ENCODE measurements at places on chromosomes 2 and 18. TPM values are rescaled to one million over a fixed set of nuclear protein-coding genes. Genes with fewer than 3 reads are reported as not detected.

The OSR1 gene
- 5.3 TPM for total RNA-seq

DNA sequence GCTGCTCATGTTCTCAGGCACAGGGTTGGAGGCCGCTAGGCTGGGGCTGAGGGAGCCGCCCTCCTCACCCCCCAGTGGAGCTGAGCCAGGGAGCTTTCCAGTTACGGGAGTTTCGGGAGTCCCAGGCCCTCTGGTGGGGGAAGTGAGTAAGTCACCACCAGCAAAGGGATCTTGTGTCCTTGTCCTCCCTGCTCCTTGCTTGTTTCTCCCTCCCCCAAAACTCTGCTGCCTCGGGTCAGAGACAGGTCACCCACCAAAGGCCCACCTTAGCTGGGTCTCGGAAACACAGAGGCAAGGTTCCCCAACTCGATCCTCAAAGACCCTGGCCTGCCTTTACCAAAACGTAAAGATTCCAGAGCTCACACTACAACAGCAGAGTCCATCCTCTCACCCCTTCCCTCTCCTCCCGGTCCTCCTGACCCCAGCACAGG, 60.5 kb upstream of the POMC start:
- DNase-seq: peak; percentile 85

DNA sequence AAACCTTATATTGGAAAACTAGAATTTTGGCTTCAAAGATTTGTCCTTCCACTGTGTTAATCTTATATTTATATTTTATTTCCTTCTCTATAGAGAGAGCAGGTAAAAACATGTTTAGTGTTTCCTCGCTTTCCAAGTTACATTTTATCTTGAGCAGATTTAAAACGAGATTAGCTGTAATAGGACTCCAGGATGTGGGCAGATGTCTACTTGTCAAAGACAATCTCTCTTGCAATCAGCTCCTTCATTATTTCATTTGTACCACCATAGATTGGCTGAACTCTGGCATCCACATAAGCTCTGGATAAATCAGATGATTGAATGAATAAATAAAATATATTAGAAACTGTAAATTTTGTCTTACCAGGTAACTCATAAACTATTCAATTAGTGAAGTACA, 17.5 kb upstream of the KANSL1L start:
- no peak for DNase-seq

GRCh38 chr2:175647058-175647457, 355.0 kb downstream of the LNPK start:
- DNase-seq: no peak

The EGR4 gene
- total RNA-seq: not detected

GRCh38 chr2:196592911-196593881, 46.3 kb upstream of the CCDC150 start:
- DNase-seq: peak; percentile 21

DNA sequence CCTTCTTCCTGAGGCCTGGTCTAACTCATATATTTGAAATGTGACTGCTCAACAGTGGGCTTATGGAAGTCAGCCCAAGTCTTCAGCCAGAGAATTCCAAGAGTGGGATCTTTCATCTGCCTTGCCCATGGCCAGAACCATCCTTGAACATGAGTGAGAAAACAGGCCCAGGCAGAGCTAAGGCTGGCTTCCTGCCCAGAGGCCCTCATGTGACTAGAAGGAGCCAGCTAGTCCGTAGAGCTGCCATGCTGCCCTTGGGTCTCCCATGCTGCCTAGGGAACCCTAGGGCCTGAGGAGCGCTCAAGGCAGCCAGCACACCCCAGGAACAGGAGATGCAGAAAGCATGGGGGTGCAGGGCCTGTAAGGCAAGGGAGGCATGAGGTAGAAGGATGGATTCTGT, 203.6 kb downstream of the FHOD3 start:
- DNase-seq: no peak

The GCKR gene
- total RNA-seq: 13.2 TPM

- DNase-seq: no peak
These were observed 398.6 kb upstream of the CDH7 start for GRCh38 chr18:65352186-65352585.

The CPS1 gene
- 8.7 TPM for total RNA-seq

All from ovary (tissue), 10 donors.